Esophagus squamous epithelium (tissue), 5 donors: ENCODE measurements at places on chromosomes 3 and 15. TPM values are rescaled to one million over a fixed set of nuclear protein-coding genes. Genes with fewer than 3 reads are reported as not detected.
A peak's percentile ranks its signal among the peaks of the same experiment; 100 is the strongest.

GRCh38 chr15:91222052-91222451 lies 122.0 kb downstream of the SV2B start:
- H3K4me3 ChIP-seq, result no peak overlapping the region
- H3K4me1 ChIP-seq, result no peaks in the 10 kb centered on the region
- no peaks in the 10 kb centered on the region for H3K36me3 ChIP-seq
- no peaks in the 10 kb centered on the region for H3K27me3 ChIP-seq

DNA sequence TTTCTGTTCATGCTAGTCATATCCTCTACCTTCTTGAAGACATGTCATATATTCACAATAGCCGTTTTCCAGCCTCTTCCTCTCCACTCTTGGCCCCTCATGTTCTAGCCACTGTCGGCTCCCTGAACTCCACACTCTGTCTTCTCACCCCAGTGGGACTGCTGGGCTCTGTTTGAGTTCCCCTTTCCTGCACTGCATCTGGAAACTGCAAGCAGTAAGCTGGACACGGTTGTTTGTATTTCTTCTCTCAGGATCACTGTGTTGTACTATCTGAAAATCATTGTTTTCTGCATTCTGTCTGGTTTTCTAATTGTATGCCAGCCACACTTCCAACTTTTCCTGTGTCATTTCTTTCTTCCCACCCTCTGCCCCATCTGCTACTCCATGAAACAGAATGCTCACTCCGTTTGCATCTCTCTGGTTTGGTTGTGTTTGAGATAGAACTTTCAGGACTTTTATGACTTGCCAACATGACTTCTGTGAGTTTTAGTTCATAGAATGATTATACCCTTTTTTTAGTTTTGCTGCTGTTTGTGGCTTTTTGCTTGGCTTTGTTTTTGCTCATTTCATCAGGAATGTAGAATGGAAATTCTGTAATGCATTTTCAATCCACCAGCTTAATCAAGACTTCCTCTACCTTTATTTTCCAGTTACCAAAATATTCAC lies 192.3 kb downstream of the PLCL2 start:
- H3K4me1 ChIP-seq, result no peaks in the 10 kb centered on the region
- no peaks in the 10 kb centered on the region for H3K27me3 ChIP-seq
- no peak overlapping the region for H3K27ac ChIP-seq

DNA sequence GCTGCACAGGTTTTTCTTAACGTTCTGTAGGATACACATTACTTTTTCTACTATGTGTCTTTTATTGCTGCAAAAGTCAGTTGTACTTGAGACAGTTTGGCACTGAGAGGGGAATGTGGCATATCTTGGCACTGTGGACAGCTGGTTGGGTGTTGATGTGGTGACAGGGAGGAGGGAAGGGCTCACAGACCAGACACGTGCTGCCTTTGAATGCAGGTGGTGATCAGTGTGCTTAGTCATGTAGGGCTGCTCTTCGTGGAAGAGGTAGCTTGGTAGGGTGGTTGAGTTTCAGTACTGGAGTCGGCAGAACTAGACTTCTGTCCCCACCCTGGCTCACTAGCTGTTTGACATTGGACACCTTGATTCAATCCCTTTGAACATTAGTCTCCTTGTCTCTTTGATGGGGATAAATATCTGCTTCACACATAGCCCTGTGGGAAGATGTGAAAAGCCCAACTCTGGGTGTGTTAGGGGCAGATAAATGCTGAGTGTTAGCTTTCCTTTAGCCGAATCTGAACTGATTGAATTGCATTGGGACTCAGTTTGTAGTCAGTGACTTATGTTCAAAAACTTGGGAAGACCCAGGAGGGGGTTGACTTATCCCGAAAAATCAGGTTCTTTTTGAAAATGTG lies 108.4 kb downstream of the PTPRG start:
- no peak for DNase-seq
- H3K27ac ChIP-seq, result no peak overlapping the region

- no peaks in the 10 kb centered on the region for H3K4me1 ChIP-seq
- H3K36me3 ChIP-seq, result no peaks in the 10 kb centered on the region
Measured at GRCh38 chr3:113035387-113035982, 44.7 kb downstream of the GTPBP8 start.

DNA sequence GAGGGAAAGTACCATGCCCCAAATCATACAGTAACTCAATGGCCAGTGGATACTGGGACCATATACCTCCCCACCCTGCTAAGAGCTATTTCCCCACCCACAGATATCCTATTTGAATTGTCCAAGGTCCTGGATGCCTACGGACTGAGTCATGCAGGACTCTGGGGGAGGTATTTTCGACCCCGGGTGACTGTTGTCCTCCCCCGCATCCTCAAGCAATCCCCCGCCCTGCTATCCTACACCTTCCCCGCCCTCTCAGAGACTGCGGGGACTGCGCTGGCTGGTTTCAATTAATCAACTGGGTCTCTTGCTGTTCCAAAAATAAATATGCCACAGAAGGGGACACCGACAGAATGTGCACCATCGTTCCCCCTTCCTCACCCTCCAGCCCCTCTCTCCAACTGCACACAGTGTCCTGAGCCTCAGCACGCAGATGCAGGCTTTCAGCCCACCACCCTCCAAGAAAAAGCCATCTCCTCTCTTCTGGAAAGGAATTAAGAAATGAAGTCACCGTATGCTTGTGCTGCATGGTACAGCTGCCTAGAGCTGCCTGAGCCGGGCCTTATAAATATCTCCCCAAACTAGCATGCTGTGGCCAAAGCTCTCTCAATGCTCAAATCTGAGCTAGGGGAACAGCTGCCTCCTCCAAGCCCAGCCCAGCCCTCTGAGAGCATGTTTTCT lies 8.1 kb downstream of the CAV3 start:
- no peak for DNase-seq
- H3K4me3 ChIP-seq, result no peak overlapping the region
- no peaks in the 10 kb centered on the region for H3K27me3 ChIP-seq
- H3K27ac ChIP-seq, result no peak overlapping the region

GRCh38 chr15:40358471-40359353 lies 693 bp downstream of the DISP2 start:
- H3K27ac ChIP-seq, result no peak overlapping the region
- peak overlapping the region; percentile 50 for H3K4me3 ChIP-seq
- no peak for DNase-seq
- H3K36me3 ChIP-seq, result no peaks in the 10 kb centered on the region

GRCh38 chr15:65411465-65412071 lies 11.2 kb downstream of the IGDCC4 start:
- H3K27ac ChIP-seq, result no peak overlapping the region
- H3K27me3 ChIP-seq, result no peaks in the 10 kb centered on the region
- no peaks in the 10 kb centered on the region for H3K36me3 ChIP-seq
- H3K4me1 ChIP-seq, result peaks cover 12% of the 10 kb centered on the region

- H3K27me3 ChIP-seq, result no peaks in the 10 kb centered on the region
- H3K4me3 ChIP-seq, result no peak overlapping the region
- no peaks in the 10 kb centered on the region for H3K36me3 ChIP-seq
- no peak for DNase-seq
- H3K27ac ChIP-seq, result no peak overlapping the region
Measured at GRCh38 chr15:99409097-99409473, 156.7 kb upstream of the MEF2A start.

The ECE2 gene
- not detected for total RNA-seq

The RARRES1 gene
- 53.3 TPM for total RNA-seq

The SRPRB gene
- 43.9 TPM for total RNA-seq

The PIGX gene
- 58.6 TPM for total RNA-seq

The CRABP1 gene
- not detected for total RNA-seq
